Activated CD8-positive, alpha-beta T cell treated with anti-CD3 and anti-CD28 coated beads, Interleukin-2, amount 10 ng/mL, durations not matched to agents 7 days and 5 days (primary cell): ENCODE measurements at places on chromosomes 4 and X. TPM values are rescaled to one million over a fixed set of nuclear protein-coding genes. Genes with fewer than 3 reads are reported as not detected.

- no peaks in the 10 kb centered on the region for H3K4me1 ChIP-seq
- no peak for DNase-seq
- no peak overlapping the region for H3K27ac ChIP-seq
- H3K4me3 ChIP-seq: no peak overlapping the region
Observed at GRCh38 chr4:45539142-45539814, 584.6 kb downstream of the GABRG1 start.

DNA sequence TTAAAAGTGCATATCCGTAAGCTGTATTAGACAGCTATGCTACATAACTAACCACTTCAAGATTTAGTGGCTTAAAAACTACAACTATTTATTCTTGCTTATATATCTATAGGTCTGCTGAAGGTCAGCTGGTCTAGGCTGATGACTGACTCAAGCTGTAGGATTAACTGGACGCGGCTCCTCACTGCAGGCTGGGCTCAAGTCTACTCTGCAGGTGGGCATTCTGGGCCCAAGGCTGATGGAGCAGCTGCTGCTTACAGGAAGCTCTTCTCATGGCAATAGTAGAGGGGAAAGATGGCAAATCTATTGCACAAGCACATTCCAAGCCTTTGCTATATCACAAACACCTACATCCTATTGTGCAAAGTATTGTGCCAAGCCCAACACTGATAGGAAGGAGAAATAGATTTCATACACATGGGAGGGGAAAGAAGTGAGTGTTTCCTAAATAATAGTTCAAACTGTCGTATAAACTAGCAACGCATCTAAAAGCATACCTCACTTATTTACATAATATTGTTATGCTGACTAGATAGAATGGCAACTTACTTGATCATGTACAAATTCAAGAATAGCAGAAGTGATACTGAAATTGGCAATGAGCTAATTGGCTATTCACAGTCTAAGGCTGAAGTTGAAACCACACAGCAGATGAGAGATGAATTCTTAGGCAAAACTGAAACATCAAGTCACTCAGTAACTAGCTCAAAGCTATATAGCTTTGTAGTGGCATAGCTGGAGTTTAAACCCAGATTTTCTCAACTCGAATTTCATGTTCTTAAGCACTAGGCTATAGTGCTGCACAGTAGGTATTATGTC, 263.8 kb downstream of the NKX6-1 start:
- H3K4me1 ChIP-seq: no peaks in the 10 kb centered on the region
- H3K4me3 ChIP-seq: no peak overlapping the region
- no peak for DNase-seq
- H3K27ac ChIP-seq: no peak overlapping the region

The ARSJ gene
- total RNA-seq: not detected

The TLR2 gene
- 1.4 TPM for total RNA-seq

The INTU gene
- total RNA-seq: 0.16 TPM

- no peak for DNase-seq
- no peaks in the 10 kb centered on the region for H3K36me3 ChIP-seq
- no peaks in the 10 kb centered on the region for H3K4me1 ChIP-seq
- no peak overlapping the region for H3K4me3 ChIP-seq
- H3K27me3 ChIP-seq: no peaks in the 10 kb centered on the region
Observed at GRCh38 chr4:180106122-180106521, 2137.1 kb upstream of the TENM3 start.
